ENCODE measurements at places on chromosomes 2 and 18.

- no peak for DNase-seq
Observed at GRCh38 chr2:239910404-239910803, 114.7 kb downstream of the NDUFA10 start.

DNA sequence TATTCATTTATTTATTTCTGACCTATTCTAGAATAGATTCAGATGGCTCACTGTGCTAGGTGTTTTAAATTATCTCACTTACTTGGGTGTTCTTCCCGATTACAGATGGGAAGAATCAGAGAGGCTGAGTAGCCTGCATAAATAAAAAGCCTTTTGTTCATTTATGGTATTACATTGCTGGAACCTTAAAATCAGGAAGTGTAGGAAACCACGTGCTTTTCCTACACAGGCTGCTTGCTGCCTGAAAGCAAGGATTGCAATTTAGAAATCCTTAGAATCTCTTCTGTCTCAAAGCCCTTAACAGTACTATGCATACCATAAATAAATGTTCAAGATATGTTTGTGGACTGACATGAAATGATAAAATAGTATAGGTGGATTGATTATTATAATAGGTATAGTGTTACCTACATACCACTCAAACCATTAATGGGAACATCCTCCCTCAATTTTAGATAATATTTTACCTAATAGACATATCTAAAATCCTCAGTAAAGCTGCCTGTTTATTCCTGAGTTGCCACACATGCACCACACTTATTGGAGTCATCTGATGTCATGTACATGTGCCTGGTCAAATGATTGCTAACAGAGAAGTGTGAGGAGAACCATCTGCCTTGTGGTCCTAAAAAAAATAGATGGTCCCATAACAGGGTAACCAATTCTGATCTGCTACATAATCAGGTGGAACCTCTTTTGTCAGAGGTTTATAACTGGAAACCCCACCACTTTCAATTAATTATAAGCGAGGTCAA, 73.5 kb upstream of the C2orf15 start:
- DNase-seq = no peak

DNA sequence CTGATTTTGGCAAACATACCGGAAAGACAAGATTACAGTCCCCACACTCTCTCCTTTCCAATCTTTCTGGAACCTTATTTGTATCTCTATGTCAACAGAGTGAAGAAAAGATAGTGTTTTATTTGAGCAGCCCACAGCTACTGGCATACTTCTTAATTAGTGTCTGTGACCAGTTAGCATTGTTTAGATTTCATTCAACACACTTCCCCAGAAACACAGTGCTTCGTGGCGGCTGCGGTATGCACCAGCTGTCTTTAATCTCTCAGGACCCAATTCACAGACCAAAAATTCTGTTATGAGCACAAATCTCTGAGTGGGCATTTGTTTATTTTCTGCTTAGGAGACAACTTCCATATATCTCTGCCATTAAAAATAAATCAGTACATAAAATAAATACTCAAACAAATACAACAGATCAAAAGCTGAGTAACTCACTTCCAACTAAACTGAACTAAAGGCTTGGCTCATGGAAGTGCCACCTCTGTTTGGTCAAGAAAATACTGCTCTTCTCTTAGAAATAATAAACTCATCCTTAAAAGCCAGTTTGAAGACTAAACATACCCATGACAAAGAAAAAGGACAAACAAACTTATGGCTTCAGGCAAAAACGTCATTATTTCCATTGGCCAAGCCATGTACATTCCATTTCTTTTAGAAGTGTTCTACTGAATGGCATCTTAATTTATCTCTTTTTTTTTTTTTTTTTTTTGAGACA, 392.4 kb downstream of the TXNL1 start:
- no peak for DNase-seq

- DNase-seq = no peak
Observed at GRCh38 chr2:222669353-222669752, 2.1 kb upstream of the MOGAT1 start.

DNA sequence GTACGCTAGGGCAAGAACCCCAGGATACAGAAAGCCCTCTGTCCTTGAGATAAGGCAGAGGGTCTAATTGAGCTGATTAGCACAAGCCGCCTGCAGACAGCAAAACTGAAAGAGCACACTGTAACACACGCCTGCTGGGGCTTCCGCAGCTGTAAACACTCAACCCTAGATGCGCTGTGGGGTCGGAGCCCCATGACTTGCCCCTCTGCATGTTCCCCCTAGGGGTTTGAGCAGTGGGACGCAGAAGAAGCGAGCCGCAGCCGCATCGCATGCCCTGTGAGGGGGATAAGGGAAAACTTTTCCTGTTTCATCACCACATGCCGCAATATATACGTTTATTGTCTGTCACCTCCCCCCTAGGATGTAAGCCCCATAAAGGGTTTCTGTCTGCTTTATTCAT, 384.6 kb downstream of the PLCL1 start:
- DNase-seq = no peak
